ENCODE measurements at places on chromosomes 4 and X.

- peak; percentile 31 for DNase-seq
These were observed 12.7 kb downstream of the GAB3 start for GRCh38 chrX:154738011-154738738.

GRCh38 chrX:15988661-15989603 lies 134.3 kb upstream of the AP1S2 start:
- no peak for DNase-seq

GRCh38 chr4:15130441-15130840 lies 128.2 kb downstream of the CPEB2 start:
- DNase-seq: no peak

GRCh38 chr4:110310795-110311194 lies 112.4 kb upstream of the ELOVL6 start:
- no peak for DNase-seq

DNA sequence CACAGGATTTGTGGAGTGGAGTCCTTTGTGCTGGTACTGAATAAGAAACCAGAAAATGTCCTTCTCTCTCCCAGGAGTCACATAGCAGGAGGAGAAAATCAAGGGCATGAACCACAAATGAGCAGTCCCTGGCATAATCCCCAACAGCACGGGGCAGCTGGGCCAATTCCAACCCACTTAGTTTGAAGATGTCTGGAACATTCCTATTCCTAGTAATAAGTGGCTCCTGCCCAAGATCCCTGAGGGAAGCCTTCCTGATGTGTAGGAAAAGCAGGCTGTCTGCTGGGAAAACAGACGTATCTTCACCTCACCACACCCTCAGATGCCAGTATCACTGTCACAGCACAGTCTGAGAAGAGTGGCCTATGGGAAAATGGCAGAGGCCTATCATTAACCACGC lies 182.8 kb upstream of the MAP3K15 start:
- no peak for DNase-seq

DNA sequence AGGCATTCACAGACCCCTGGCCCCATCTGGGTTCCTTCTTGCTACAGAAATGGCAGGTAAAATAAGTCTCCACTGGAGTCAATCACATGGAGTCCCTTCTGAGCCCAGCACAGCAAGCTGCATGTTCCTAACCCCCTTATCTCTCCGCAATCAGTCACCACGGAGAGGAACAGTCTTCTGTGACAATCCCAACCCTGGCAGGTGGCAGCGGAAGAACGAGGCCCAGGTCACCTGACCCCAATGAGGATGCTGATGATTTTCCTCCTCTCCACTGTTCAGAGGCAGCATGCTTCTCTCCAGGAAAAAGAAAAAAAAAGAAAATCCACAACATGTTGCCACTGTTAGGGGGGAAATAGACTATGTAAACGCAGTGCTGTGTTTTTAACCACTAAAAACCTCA lies 50.1 kb downstream of the TSPAN5 start:
- DNase-seq: no peak

GRCh38 chr4:52957835-52958631 lies 95.9 kb downstream of the RASL11B start:
- DNase-seq: no peak

DNA sequence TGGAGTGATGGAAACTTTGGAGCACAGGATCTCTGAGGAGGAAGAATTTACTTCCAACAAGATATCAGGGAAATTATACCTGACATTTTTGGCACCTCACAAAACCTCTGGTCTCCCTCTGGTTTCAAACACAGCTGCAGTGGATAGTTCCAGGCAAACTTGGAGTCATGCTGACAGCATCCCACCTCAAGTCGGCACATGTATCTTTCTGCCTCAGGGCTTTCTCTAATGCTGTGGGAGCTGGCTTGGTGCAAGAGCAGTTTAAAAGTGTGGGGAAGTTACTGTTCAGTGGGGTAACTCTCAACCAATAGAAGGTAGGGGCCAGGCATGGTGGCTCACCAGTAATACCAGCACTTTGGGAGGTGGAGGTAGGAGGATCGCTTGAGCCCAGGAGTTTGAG lies 207.1 kb upstream of the NHS start:
- no peak for DNase-seq

Measured in CD4-positive, alpha-beta T cell treated with Interleukin-12 subunit alpha and Interleukin-12 subunit beta, for 1 hour (primary cell).